ENCODE measurements at places on chromosomes 7 and 10. TPM values are rescaled to one million over a fixed set of nuclear protein-coding genes. Genes with fewer than 3 reads are reported as not detected.

Gene ZNF365
- total RNA-seq, result 2.5 TPM

Gene PROSER2
- total RNA-seq, result 2.5 TPM

Gene WDR86
- total RNA-seq, result 11.8 TPM

Gene BMPR1A
- total RNA-seq, result 83.0 TPM

Data from esophagus muscularis mucosa (tissue), 4 donors.